DMS53 (cell line): ENCODE measurements at places on chromosomes 5 and 9.

- DNase-seq, result no peak
Observed at GRCh38 chr9:90841615-90842014, 40.0 kb downstream of the SYK start.

- no peak for DNase-seq
Observed at GRCh38 chr9:6644346-6645104, 1.0 kb downstream of the GLDC start.

GRCh38 chr9:2655411-2655901, 33.9 kb downstream of the VLDLR start:
- peak; percentile 50 for DNase-seq

DNA sequence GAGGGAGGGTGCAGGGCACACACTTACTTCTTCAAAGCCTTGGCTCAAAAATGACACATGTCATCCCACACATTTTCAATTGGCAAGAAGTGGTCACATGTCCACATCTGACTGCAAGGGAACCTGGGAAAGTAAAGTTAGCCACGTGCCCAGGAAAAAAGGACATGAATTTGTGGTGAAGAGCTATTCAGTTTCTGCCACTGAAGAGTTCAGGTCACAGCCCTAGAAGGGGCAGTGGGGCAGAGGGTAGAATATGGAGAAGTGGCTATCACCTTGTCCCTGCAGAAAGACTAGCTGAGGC, 1.9 kb upstream of the RGS14 start:
- no peak for DNase-seq

- no peak for DNase-seq
Observed at GRCh38 chr5:176664479-176664878, 17.2 kb downstream of the TSPAN17 start.

- no peak for DNase-seq
Observed at GRCh38 chr5:126503602-126504104, 80.4 kb downstream of the GRAMD2B start.

DNA sequence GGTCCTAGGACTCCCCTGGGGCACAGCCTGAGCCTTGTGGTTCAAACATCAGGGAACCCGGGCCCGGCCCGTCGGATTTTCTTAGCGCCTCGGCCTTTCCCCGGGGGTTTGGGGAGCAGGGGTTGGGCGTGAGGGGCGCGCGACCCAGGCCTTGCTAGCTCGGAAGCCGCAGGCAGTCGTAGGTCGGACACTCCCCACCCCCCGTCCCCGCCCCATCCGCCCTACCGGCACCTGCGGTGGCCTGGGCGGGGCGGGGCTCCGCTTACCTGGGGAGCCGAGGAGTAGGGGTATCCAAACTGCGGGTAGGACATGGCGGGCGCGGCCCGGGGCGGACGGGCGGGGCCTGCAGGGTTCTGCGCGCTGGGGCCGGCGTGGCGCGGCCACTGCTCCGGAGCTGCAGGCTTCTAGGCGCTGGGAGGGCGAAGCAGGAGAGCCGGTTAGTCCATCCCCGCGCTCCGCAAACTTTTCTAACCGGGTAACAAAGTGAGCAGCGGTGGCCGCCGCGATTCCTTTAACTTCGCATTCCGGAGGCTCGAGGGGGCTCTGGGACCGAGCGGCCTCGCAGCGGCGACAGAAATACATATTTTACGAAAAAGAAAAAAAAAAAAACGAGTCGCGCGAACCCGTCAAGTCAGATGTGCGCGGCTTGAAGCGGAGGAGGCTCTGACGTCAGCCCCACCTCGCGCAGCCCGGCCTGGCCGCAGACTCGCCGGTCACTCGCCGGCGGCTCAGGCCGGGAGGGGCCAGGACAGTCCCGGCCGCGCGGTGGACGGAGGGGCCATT, at the start of gene IRX4:
TSS of gene IRX4 (minus strand) at position 589 of the 783 bp plus-strand sequence. CDS start at position 311, 278 bp downstream.
- peak; percentile 44 for DNase-seq

- DNase-seq, result no peak
Observed at GRCh38 chr9:15307523-15307841, 466 bp upstream of the TTC39B start.

- DNase-seq, result no peak
Observed at GRCh38 chr5:135434591-135435466, 12.3 kb downstream of the DCANP1 start.

DNA sequence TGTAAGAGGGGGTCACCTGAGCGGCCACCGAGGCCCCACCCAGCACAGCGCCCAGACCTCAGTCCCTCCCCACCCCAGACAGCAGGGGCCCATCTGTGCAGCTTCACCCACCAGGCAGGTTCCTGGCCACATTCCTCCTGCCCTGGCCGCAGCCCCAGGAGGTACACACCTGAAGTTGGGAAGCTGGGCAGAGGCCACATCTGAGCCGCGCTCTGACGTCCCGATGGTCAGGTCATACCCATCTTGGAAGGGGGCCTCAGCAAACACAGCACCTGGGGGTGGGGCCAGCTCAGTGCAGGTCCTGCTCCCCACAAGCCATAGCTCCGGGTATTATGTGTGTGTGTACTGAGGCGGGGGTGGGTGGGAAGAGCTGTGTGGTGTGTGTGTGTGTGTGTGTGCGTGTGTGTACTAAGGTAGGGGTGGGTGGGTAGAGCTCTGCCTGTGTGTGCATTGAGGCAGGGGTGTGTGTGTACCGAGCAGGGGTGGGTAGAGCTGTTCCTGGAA, 5.6 kb downstream of the SPOUT1 start:
- DNase-seq, result no peak

DNA sequence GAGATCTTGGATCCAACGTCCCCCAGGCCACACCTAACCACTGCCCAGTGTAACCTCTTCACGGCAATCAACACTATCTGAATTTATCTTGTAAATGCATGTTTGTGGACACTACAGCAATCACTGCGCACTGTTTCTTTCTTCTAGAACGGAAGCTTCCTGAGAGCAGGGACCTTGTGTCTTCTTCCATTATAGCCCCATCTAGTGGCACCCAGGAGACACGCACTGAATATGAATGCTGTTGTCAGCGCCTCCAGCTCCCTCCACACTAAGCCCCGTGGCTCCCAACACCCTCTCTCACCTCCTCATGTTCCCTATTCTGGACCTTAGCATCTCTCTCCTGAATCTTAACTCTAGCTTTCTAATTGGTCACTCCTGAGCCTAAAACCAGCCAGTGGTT, 72.7 kb downstream of the SMIM23 start:
- peak; percentile 56 for DNase-seq

DNA sequence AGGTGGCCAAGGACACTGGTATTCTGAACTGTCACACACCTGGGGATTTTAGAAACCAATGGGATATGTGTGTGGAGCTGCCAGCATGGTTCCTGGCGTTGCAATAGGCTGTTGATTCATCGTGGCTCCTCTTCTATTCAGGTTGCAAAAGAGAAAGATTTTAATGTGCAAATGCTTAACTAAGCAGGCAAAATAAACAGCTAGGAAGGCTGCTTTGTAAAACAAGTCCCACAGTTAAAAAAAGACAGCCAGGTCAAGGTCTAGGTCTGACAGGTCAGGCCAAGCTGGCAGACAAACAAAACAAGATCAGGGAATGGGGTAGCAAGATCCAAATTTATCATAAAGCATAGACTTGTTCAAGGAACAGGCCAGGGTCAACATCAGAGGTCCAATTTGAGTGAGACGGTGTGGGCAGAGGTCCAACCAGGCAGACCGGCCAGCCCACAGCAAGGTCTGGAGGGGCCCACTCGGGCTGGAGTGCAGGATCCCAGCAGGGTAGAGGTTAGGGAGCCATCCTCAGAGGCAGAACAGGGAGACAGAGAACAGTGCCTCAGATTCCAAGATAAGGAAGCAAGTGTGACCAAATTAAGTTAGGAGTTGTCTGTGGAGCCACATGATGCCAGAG, 45.6 kb downstream of the SUB1 start:
- DNase-seq, result no peak

DNA sequence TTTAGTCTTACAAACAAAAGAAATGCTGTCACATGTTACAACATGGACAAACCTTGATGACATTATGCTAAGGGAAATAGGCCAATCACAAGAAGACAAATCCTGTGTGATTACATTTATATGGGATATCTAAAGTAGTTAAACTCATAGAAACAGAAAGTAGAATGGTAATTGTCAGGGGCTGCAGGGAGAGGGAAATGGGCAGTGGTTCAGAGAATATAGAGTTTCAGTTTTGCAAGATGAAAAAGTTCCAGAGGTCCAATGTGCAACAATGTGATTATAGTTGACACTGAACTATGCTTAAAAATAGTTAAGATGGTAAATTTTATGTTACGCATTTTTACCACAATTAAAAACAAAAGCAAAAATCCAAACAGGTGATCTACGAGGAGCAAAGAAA, 265.5 kb downstream of the NDUFS4 start:
- no peak for DNase-seq

- no peak for DNase-seq
Observed at GRCh38 chr5:125470280-125470902, 724.0 kb upstream of the ZNF608 start.

- no peak for DNase-seq
Observed at GRCh38 chr5:158923799-158924551, 175.7 kb downstream of the EBF1 start.

DNA sequence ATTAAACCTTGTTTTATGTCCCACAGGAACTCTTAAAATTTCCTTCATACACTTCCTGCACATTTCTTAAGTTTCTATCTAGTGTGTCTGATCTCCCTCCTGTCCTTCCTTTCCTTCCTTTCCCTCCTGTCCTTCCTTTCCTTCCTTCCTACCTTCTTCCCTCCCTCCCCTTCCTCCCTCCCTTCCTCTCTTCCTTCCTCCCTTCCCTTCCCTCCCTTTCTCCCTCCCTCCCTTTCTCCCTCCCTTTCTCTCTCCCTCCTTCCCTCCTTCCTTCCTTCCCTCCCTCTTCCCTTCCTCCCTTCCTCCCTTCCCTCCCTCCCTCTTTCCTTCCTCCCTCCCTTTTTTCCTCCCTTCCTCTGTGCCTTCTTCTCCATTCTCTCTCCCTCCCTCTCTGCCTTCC, 414.9 kb downstream of the ENC1 start:
- DNase-seq, result no peak

- no peak for DNase-seq
Observed at GRCh38 chr5:41794471-41794870, 75.8 kb downstream of the OXCT1 start.

- DNase-seq, result no peak
Observed at GRCh38 chr5:103402851-103403250, 144.3 kb downstream of the MACIR start.

DNA sequence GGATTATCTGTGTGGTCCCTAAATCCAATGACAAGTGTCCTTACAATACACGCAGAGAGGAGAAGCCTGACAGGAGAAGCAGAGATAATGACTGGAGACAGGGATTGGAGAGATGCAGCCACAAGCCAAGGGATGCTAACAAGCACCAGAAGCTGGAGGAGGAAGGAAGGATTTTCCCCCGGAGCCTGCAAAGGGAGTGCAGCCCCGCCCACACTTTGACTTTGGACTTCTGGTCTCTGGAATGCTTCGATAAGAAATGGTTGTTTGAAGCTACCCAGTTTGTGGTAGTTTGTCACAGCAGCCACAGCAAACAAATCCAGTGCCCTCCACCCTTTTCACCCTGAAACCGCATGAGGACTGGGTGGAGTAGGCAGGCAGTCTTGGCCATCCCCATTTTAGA, 77.2 kb upstream of the BOD1 start:
- no peak for DNase-seq

DNA sequence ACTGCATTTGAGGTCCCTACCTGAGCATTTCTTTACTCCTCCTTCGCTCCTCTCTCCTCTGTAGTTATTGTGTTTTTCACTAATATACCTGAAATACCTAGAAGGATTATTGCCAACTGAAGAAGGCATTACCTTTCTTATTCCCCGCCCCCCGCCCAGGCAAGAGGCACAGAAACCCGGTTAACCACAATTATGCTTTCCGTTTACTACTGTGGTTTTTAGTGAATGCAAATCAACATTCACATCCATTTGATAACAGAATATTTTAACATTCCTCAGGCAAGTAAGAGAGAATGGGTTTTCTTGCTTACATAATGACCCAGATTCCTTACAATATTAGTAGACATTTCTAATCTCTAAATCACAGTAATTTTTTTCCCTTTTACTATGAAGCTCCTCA, 136.9 kb downstream of the PCSK5 start:
- DNase-seq, result no peak

DNA sequence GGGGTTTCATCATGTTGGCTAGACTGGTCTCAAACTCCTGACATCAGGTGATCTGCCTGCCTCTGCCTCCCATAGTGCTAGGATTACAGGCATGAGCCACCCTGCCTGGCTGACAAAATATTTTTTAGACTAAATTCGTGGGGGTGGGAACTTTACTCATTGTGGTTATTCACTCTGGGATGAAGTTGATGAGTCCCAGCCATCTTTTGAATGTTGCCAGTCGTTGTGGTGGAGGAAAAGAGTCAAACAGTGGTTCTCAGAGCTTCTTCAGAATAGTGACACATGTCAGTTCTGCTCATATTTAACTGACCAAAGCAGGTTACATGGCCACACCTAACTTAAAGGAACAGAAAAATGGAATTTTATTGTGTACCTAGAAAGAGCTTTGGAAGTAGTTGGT, 6.9 kb downstream of the SREK1 start:
- DNase-seq, result no peak

- DNase-seq, result no peak
Observed at GRCh38 chr5:121199216-121199999, 652.3 kb upstream of the FTMT start.

- peak; percentile 33 for DNase-seq
Observed at GRCh38 chr5:119943148-119943547, 313.8 kb downstream of the FAM170A start.

GRCh38 chr9:137243626-137244485, 2.8 kb downstream of the TUBB4B start:
- DNase-seq, result peak; percentile 65

DNA sequence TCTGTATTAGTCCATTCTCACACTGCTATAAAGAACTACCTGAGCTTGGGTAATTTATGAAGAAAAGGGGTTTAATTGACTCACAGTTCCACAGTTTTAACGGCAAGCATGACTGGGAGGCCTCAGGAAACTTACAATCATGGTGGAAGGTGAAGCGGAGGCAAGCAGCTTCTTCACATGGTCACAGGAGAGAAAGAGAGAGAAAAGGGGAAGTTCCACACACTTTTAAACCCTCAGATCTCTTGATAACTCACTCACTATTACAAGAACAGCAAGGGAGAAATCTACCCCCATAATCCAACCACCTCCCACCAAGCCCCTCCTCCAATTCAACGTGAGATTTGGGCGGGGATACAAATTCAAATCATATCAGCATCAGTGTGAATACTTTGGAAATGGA, 133.4 kb upstream of the SLC30A5 start:
- DNase-seq, result no peak

DNA sequence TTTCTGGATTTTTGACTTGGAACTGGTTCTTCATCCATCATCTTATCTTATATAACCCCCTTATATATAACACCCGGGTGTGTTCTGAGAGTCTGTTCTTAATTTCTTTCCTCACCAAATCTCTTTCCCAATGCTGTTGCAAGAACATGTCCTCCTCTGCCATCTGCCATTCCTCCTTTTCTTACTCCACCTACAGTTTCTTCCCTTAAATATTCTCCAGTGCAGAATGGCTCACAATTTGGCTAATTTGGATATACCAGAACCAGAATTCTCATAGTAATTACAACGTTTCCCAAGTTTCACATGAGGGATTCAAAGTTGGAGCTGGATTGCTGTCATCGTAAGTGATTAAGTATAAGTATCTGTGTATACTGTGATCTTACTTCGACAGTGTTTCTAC, 28.0 kb downstream of the SKP2 start:
- DNase-seq, result no peak
